ENCODE measurements at places on chromosomes 4 and X.

DNA sequence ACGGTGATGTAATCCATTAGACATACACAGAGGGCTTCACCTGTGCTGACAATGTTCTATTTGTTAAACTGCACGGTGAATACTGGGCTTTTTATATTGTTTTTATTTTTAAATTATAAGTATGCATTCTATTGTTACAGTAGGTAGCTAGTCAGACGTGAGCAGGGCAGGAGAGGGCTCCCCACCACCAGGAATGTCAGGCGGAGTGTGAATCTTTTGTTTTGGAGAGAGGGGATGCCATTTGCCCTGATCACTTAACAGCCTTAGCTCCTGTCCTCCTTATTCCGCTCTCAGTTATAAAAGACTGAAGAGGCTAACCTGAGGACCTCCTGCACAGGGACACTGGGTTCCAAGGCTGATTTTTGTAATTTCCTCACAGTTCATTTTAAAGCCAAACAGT lies 151.6 kb upstream of the TAPT1 start:
- DNase-seq = no peak

DNA sequence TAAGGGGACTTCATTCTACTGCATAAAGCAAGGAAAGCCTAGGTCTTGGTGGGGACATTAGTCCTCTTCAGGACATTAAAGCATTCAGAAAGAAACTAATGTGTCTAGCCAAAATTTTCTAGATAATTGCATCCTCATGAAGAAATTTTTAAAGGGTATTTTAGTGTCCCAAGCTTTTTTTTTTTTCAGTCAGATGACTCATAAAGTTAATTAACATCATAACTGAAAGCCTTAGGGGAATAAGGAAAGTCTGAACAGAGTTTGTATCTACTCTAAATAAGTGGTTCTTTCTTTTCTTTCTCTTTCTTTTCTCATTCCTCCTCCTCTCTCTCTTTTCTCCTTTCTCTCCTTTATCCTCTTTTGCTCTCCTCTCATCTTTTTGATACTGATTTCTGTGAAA lies 202.4 kb downstream of the ADAMTS3 start:
- DNase-seq = no peak

- DNase-seq = peak; percentile 23
Measured at GRCh38 chr4:8688041-8688907, 95.7 kb downstream of the CPZ start.

DNA sequence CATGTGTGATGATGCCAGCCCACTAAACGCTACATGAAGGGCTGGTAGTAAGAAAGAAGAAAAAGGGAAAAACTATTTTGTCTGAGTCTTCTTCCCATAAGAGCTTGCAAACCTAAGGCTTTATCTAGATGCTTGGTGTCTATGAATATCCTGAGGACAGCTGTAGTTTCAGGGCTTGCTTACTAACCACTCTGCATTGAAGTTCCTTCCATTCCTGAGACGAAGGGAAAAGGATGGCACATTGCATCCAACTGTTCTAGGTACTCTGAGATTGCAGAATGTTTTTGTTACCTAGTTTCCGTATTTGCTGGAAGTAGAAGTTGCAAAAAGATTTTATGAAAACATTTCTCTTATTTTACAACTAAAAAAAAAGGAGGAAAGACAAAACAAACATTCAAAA lies 544.6 kb downstream of the IL15 start:
- DNase-seq = no peak

- no peak for DNase-seq
Measured at GRCh38 chrX:43065978-43066377, 288.0 kb upstream of the PPP1R2C start.

GRCh38 chr4:110753466-110753865 lies 130.6 kb upstream of the PITX2 start:
- DNase-seq = no peak

DNA sequence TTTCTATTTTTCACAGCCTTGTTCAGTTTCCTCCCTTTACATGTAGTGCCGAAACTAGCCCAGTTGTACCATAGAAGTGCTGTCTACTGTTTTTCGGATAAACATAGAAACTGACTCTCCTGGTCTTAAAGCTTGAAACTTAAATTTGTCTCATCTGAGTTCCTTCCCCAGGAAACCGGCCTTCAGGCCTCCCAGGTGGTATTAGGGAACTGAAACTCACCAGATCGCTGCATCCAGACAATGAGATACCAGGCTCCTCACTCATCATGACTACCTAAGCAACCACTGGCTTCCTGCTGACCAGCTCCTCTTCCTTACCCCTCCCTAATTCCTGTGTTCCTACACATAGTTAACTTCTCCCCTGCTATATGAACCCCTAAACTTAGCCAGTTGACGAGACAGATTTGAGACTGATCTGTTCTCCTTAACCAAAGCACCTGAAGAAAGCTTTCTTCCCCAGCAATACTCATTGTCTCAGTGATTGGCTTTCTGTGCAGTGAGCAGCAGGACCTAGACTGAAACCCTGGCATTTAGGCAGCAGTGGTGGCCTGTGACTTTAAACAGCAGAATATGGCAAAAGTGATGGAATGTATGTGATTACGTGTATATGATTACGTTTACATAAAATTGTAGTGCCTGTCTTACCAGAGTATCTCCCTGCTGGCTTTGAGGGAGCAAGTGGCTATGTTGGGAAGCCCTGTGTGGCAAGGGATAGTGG lies 959.1 kb upstream of the LCORL start:
- DNase-seq = no peak

DNA sequence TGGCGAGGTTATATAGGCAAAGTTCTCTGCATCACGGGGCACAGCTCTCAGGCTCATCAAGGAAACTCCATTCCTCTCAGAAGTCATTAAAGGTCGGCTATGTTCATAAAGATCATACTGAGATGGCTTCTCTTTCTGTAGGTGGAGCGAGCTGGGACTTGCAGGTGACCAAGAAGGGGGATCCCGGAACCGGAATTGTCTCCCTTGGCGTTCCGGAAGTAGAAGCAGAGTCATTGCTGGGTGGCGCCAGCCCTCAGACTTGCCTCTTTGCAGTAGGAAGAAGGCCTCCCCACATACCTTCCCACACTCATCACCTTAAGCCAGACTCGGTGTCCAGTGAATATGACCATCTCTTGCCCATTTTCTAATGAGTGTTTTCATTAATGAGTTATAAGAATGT lies 17.9 kb upstream of the HPGD start:
- no peak for DNase-seq

GRCh38 chrX:155022585-155022984 lies at the start of gene F8:
TSS of gene F8 (minus strand) at chrX:155022723. CDS start at chrX:155022552, 171 bp downstream.
- DNase-seq = no peak

DNA sequence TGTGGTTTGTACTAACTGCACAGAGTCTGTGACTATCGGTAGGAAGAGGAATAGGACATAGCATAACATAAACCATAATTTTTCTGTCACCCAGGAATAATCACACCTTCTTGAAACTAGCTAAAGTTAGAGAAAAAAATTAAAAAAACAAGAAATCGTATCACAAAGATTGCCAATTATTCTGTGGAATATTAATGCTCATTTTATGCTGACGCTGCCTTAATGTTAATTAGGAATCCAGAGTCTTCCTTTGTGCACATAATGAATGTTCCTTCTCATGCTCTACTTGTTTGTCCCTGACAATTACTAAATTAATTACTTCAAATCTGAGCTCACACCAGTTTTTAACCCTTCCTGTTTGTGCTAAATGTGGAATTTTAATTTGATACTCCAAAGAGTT lies 772.7 kb upstream of the EPHA5 start:
- DNase-seq = no peak

Measured in NCI-H1930 (cell line).